ENCODE measurements at places on chromosomes 2 and 18.

GRCh38 chr2:10566018-10566417 lies 117.9 kb upstream of the ODC1 start:
- no peak for DNase-seq

DNA sequence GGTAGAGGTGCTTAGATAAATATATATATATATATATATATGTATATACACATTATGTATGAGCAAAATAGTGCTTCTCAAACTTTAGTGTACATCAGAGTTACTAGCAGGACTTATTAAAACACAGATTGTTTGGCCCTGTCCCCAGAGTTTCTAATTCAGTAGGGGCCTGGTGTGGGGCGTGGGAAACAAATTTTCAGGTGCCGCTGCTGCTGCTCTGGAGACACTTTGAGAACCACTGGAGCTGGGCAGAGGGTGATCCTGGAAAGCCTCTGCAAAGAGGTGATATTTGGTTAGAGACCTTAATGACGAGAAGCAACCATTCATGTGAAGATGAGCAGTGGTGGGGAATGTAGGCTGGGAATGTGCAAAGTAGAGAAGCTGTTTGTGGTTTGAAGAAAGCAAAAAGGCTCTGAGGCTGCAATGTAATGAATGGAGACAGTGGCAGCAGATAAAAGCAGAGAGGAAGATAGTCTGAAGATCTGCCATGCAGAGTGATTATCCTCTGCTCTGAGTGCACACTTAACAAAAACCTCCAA lies 142.9 kb downstream of the PLCL1 start:
- no peak for DNase-seq

- DNase-seq, result no peak
Measured at GRCh38 chr2:102434655-102435381, 11.9 kb downstream of the IL18RAP start.

GRCh38 chr2:121266543-121267106 lies 18.4 kb downstream of the TFCP2L1 start:
- no peak for DNase-seq

- no peak for DNase-seq
Measured at GRCh38 chr2:85314884-85315242, 12.9 kb downstream of the TGOLN2 start.

DNA sequence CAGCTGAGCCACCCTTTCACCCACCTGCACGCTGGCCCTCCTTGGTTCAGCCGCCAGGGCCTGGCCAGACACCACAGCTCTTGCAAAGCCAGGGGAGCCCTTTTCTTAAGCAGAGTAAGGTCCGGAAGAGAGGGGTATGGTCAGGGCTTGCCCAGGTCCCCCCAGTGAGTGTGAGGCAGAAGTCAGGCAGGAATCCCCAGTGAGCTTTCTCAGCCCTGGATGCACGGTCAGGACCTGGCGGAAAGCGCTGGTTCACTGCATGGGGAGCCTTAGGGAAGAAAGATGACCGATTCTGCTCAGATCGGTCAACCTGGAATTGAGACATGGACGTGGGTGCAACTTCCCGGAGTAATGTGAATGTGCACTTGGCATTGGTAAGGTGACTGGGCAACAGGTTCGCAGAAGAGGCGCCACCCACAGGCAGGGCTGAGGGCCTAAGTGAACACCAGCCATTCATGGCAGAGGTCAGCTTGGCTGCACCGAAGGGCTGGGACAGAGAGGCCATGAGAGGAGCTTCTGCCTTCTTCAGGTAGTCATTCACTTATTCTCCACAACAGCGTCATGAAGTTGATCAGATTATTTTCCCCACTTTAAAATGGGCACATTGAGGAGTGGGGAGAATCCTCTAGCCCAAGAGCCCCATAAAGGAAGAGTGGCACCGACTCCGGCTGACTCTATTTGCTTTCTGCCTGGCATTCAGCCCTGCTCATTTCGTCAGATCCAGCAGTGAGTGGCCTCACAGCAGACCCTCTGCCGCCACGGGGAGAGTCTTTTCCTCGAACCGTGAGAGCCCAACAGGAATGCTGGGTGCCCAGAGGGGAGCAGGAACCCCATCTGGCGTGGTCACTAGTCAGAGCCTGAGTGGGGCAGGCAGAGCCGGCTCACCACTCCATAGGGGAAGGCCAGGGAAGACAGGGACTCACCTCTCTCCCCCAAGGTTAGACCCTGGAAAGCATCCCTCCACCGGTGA lies 35.8 kb downstream of the SCTR start:
- DNase-seq, result peak; percentile 89

GRCh38 chr18:5103693-5104092 lies 93.4 kb downstream of the AKAIN1 start:
- DNase-seq, result no peak

DNA sequence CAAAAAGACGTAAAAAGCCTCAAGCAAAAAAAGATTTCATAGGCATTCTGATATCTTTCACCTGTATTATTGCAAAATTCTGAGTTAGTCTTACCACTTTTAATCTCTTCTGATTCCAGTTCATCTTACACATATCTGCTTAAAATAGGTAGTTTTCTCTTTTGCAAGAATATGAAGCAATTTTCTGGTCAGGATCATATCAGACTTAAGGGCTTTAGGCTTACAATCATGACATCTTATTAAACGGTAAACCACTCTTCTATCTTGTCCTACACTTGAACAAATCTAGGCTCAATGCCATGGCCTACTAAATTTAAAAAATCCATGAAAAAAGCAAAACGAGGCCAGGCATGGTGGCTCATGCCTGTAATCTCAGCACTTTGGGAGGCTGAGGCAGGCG lies 50.1 kb upstream of the GAREM1 start:
- no peak for DNase-seq

GRCh38 chr2:160205505-160205904 lies 5.4 kb upstream of the ITGB6 start:
- DNase-seq, result no peak

GRCh38 chr2:198056836-198057235 lies 252.4 kb downstream of the PLCL1 start:
- no peak for DNase-seq
